ENCODE measurements at places on chromosomes 11 and 22.

DNA sequence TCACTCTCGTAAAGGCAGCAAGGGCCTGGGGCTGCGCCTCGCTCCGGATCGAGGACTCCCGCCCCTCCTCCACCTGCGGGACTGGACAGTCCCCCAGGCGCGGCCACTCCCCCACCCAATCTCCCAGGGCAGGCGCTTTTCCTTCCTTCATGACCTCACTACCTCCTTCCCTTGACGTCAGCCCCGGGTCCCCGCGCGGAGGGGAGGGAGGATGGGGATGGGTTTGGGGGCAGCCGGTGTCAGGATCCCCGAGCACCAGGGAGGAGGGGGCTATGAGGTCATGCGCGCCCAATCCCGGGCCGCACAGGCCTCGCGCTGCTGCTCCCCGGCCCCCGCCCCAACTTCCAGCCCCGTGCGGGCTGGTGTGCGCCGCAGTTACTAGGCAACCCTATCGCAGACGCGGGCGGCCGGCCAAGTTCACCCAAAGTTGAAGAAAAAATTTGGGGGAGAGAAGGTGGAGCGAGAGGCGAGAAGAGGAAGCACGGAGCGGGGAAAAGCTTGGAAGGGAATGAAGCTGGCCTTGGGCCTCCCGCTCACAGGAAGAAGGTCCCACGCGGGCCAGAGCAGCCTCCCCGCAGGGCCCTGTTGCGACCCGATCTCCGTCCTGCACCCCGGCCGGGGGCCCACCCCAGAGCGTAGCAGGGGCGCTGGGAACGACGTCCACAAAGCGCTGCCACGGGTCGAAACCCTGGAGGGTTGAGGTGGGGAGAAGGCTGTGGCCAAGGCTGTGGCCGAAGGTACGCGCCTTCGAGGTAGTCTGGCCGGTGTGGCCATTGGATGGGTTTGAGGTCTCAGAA is 8.3 kb downstream of the WT1 start:
- no peak for DNase-seq

DNA sequence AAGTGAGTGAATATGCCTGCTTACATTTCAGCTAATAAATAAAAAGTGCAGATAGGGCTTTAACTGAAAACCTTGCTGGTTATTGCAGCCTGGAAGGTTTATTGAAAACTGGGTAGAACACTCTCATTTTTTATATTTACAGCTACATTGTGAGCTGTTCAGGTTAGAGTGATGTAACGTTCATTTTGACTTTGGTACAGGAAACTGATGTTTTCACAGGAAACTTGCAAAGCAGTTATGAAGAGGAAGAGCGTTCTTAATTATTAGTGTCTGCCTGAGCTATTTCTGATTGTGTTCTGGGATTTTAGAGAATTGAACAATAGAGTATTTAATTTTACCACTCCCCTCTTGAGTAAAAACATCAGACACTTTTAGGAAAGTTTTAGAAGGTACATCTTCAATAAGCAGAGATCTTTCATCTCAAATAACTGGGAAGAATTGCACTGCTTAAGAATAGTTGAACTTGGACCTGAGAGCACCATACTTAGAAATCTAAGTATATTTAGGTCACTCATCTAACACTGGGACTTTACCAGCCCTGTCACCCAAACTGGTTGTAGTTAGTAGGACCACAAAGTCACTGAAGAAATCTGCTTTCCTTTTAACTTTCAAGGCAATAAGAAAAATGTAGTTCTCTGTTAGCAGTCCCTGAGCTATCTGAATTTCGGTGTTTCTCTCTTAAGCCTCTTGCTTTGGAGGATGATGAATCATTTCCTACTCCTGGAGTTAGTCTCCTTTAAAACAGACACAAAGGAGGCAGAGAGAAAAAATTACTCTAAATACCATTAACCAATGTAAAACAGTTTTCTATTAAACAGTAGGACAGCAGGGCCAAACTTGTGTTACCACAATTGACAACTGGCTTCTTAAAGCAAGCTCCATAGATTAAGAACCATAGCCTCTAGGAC is 128.6 kb upstream of the DDI1 start:
- no peak for DNase-seq

DNA sequence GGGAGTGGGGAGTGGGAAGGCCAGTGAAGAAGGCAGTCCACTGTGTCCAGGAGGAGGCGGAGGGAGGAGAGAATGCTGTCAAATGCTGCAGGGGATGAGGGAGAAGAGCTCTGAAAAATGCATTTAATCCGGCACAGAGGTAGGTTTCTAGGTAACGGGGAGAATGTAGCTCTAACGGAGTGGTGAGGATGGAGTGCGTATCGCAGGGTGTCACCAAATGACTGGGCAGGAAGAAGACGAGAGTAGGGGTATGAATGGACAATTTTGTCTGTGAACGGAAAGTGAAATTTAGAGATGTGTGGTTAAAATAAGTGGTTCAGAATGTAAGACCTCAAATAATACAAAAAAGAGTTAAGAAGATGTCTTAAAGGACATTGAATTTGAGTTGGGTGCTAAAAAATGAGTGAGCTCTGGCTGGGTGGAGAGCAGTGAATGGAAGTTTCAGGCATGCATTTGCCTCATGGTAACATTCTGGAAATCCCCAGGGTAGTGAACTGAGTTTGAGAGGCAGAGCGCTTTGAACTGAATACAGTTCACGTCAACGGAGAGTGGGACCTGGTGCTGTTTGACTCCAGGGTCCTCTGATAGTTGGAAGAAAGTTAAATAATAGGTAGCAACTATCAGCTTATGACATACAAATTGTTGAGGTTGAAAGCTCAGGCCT is 81.3 kb upstream of the CADM1 start:
- no peak for DNase-seq

- no peak for DNase-seq
Measured at GRCh38 chr11:74680035-74680671, 51.1 kb downstream of the CHRDL2 start.

GRCh38 chr11:103582351-103582909 is 454.0 kb upstream of the DDI1 start:
- DNase-seq: peak; percentile 20

GRCh38 chr11:23425381-23425780 is 565.1 kb upstream of the CCDC179 start:
- no peak for DNase-seq

DNA sequence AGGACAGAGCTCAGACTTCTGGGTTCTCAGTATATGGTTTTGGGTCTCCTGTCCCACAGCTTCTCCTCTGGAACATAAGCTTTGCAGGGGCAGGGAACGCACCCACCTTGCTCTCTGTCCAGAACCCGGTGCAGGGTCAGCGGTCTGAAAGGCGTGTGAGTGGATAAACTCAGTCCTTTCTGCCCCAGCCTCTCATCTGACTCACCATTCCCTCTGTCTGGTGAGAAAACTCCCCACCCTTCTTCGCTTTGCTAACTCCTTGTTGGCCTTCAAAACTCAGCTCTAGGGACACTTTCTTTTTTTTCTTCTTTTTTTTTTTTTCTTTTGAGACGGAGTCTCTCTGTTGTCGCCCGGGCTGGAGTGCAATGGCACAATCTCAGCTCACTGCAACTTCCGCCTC is 68.9 kb upstream of the NUP50 start:
- no peak for DNase-seq

DNA sequence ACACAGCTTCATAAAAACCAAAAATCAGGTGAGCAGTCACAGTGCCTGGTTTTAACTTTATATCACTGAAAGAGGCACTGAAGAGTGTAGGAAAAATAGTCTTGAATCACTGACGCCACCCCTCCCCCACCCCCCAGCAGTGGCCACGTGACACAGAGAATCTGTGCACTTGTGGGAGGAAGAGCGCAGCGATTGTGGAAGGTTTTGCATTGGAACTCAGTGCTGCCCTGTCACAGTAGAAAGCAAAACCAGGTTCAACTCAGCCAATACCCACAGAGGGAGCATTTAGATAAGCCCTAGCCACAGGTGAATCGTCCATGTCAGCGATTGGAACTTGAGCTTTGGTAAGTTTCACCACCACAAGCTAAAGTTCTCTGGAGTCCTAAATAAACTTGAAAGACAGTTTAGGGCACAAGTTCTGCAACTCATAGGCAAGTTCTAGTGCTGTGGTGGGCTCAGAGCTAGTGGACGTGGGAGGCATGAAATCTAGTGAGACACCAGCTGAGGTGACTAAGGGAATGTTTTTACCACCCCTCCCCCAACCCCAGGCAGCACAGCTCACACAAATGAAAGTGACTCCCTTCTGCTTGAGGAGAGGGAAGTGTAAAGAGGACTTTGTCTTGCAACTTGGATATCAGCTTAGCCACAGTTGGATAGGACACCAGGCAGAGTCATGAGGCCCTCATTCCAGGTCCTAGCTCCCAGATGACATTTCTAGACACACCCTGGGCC is 13.3 kb downstream of the OR52B2 start:
- no peak for DNase-seq

DNA sequence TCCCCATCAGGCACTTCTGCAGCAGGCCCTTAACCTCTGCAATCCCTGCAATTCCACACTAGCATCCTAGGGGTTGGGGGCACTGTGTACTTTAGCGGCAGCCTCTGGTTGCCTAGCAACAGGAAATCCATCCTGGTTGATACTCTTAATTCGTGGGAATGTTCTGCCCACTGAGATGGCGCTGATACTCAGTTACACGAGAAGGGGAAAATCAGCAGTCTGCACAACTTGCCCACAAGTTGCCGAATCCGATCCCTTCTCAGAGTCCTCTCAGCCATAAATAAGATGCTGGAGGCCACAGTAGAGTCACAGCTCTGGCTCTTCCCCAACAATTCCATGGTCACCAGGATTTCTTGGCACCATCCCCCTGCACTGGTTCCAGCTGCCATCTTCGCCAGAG is 57.6 kb upstream of the CRYBB3 start:
- DNase-seq: peak; percentile 59

DNA sequence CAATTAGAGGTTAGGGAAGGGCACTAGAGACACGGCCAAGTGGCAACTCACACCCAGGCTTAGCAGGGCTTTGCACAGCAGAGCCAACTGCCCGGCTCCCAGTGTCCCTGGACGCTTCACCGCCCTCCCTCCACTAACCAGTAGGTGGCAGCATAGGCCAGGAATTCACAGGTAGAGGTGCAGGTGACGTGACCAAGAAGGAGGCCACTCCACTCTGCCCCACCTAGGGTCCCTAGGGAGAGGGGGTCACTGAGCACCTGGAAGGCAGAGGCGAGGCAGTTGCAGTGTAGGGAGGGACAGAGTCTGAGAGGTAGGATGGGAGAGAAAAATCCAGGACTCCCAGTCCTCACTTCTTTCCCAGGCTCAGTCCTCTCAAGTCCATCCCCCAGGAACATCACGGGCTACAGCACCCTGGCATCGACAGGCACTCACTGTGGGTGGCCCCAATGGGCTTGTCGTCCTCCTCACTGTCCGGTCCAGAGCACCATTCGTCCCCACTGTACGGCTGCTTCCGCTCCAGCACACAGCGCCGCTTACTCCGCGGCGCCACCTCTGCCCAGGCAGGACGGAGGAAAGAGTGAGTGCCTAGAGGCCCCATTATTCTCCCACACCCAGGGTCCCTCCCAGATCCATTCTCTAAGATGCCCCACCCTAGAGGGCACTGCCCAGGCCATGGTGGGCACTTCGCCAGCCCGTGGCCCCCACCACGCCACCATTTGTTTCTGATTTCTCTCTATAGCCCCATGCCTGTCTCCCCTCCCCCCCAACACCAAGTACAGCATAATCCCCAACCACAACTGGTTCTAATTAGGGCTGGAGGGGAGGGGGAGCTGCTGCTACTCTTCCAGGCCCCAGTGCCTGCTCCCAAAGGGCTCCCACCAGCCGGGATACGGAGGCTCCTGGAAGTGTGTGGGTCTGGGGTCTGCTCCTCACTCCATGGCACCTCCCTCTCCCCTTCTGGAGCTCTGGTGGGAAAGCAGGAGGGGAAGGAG is 18.4 kb downstream of the BCL9L start:
- DNase-seq: peak; percentile 84

All from NCI-H1417 (cell line).